ENCODE measurements at places on chromosomes 16 and 17.

DNA sequence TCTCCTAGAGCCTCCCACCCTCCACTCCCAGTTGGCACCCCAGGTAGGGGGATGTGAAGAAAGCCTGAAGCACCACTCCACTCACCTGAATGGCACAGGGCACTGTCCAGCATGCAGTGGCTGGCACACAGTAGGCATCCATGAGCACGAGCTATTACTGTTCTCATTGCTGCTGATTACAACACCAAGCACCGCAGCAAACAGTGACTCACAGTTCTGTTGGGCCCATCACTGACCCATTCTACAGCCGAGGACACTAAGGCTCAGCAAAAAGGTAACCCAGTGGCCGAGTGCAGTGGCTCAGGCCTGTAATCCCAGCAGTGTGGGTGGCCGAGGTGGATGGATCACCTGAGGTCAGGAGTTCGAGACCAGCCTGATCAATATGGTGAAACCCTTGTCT lies 2.7 kb downstream of the ZSCAN10 start:
- no peak for DNase-seq

- DNase-seq = no peak
Measured at GRCh38 chr17:1972487-1973160, 52.5 kb downstream of the RTN4RL1 start.

- no peak for DNase-seq
Measured at GRCh38 chr16:70689035-70689969, 3.4 kb upstream of the MTSS2 start.

DNA sequence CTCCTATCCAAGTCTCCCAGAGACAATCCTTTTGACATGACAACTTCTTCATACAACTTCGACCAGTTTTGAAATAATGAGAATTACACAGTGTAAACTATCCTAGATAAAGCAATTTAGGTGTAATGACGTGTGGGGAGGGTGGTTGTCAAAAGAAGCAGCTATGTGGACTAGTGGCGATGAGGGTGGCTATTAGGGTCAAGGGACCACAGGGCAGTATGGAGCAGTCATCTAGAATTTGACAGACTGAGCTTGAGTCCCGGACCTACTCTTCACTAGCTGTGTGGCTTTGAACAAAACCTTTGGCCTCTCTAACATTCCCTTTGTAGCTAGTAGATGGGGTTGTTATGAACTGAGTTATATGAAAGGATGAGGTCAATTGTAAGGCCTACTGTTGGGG lies 247.1 kb downstream of the HAPSTR1 start:
- no peak for DNase-seq

GRCh38 chr16:2043667-2044451 lies 3.8 kb downstream of the NTHL1 start:
- DNase-seq = no peak

DNA sequence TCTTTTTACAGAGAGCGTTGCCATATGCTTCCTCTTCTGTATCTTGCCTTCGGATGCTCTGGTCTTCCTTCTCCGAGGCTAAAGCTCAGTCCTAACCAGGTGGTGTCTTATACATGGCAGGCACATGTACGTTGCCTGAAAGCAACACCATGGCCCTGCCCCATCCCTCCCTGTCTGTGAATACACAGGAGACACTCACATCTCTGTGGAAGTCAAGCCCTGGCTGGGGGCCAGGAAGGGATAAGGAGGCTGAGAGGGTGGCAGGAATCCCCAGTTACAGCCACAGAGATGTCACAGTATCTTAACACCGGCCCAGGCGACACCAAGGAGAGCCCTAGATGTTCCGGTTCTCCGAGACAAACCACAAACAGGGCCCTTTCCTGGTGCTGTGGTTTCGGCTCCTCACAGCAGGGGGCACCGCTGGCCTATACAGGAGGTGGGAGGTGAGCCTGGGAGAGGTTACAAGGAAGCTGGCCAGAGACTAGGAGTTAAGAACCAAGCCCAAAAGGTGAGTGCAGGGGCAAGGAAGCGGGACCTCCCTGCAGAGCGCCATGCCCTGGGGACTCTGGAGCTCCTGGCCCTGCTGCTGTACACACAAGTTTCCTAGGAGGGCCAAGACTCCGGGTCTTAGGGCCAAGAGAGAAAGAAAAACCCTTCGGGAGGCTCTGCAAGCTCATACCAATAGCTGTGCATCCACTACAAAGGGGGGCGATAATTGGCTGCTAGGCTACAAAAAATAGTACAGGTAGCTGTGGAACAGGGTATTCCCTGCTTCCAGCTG lies 41.7 kb downstream of the SRL start:
- DNase-seq = peak; percentile 38

DNA sequence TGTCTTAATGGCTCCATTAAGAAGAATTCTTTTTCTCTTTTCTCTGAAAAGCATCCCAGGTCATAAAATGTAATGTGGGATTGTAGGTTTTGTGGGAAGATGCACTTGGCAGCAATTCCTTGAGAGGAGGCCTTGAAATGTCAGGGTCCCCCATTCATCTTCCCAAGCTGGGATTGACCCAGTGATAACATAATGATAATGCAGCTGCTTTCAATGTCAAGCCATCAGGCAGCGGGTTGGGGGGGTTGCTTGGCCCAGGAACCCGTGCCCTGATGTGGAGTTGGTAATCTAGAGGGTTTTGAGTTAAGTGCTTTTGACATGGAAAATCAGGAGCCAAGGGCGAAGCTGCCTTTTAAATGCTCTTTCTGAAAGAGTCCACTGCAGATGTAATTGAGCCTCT lies 484.0 kb downstream of the WWOX start:
- DNase-seq = no peak

GRCh38 chr16:20001856-20002707 lies 71.6 kb downstream of the GPR139 start:
- no peak for DNase-seq

DNA sequence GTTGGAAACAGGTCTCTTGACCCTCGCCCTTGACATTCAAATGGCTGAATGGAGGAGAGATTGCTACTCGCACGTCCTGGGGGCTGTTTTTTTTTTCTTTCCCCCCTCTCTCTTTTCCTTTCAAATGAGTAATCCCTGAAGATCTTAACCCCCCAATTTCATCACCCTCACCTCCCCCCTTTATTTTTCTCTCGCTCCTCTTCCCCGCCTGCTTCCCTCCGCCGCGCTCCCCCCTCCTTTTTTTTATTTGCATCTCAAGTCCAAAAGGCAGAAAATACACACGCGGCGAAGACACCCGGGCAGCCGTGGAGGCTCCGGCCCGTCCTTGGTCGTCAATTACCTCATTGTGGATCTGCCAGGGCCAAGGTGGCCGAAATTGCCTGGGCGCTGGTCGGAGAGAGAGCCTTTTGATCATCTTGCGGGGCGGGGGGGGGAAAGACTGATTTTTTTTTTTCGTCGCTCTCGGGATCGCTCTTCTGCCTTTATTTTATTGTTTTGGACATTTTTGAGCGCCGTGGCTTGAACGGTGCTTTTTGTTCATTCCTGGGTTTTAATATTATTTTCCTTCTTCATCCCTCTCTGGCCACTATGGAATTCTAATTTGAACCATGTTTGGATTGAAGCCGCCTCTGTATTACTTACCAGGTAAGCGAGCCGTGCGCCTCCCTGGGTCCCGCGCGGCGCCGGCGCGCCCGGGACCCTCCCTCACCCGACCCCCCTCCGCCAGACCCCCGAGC lies 57.2 kb upstream of the GSE1 start:
- no peak for DNase-seq

Data from foreskin fibroblast (primary cell).